ENCODE measurements at places on chromosomes 2 and 18.

DNA sequence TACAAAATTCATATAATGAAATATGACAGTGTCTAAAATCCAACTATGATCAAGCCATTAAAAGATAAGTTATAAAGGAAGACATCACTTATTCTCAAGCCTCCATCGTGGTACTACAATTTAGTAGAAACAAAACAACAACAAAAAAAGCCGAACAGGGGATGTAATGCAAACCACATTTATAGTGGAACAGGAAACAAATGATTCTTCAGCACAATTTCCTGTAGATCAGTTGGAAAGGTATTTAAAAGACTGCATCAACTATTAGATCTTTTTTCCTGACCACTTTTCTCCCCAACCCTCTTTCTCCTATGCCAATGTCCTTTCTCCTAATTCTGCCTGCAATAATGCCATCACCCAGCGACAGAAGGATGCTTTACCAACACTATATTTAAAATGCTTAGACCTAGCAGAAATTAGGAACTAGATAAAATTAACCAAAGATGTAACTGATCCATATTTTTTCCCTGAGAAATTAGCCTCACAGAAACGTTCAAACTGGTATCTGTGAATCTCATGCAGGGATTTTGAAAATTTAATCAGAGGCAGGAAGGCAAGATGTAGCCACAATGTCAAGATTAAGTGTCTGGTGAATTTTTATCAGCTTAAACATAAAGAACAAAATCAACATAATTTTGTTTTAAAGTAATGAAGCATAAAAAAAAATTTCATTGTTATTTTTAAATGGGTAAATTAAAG, 271.4 kb downstream of the TCF4 start:
- DNase-seq, result no peak

DNA sequence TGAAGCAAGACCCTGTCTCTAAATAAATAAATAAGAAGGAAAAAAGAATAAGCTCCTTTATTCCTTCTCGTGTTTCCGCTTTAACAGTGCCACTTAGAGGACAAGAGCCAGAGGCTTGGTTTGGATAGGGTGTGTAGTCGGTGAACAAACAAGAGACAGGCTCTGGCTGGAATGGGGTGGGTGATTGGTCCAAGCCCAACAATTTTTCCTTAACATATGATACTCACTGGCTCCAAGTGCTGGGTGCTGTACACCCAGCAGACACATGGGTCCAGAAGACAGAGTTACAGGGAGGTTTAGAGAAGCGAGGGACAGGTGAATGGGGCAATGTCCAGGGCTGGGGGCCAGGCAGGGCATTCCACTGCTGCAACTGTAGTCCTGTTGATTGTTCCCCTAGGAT, 77.8 kb downstream of the NCAPH start:
- DNase-seq, result no peak

- no peak for DNase-seq
Observed at GRCh38 chr2:9968553-9969497, 17.3 kb downstream of the GRHL1 start.

DNA sequence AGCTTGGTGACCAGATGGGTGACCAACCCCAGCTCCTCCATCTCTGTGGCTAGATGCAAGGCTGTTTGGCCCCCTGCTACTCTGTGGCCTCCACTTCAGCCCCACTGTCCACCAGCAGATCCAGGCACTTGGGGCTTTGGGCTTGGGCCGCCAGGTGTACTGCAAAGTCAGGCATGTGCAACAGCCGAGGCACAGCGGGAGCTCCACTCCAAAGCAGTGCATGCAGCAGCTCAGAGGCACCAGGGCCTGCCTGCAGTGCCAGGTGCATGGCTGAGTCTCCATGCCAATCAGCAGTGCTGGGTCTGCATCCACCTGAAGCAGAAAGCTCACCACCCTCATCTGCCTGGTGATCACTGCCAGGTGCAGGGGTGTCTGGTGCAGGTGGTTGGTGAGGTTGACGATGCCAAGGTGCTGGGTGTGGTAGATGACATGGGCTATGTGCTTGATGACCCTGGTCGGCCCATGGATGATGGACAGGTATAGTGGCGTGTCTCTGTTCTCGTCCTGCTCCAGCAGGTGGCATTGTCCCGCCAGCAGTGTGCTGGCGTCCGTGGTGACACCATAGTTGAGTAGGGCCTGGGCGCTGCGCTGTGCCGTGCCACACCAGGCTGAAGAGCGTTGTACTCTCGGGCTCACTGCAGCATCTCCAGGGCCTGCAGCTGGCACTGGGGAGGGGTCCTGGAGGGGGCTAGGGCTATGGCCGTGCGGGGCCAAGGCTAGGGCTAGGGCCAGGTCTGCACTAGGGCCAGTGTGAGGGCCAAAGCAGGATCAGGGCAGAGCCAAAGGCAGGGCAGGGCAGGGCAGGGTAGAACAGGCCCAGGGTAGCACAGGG, 1.0 kb upstream of the ANKRD62 start:
- peak; percentile 18 for DNase-seq

DNA sequence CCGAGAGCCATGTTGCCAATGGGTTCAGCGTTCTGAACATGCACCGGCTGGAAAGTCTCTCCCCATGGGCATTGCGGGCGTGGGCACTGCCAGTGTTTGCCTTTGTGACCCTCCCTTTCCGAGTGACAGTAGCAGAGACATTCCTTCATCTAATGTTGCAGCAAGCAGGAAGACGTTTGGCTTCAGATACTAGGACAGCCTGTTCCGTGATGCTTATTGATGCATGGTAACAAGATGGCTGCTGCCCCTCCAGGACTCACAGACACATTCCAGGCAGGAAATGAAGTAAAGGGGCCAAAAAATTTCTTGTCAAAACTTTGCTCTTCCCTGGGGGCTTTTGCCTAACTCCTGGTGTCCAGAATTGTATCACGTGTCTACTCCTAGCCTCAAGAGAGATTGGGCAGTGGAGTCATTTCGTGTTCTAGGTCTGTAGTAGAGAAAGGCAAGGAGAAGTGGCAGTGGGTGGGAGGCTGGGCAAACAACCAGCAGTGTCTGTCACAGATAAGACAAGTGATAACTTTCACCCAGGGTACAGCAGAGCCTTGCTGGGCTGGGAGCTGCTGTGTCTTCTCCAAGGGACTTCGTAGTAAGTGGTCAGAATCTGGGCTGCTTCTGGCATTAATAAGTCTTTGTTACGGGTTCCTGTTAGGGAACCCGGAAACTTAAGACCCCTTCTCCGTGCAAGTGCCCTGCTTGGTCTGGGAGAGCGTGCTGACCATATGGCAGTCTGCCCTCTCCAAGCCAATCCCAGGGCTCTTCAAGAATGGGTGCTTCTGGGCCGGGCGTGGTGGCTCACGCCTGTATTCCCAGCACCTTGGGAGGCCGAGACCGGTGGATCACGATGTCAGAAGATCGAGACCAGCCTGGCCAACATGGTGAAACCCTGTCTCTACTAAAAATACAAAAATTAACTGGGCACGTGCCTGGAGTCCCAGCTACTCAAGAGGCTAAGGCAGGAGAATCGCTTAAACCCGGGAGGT, 93.5 kb downstream of the TFCP2L1 start:
- no peak for DNase-seq

DNA sequence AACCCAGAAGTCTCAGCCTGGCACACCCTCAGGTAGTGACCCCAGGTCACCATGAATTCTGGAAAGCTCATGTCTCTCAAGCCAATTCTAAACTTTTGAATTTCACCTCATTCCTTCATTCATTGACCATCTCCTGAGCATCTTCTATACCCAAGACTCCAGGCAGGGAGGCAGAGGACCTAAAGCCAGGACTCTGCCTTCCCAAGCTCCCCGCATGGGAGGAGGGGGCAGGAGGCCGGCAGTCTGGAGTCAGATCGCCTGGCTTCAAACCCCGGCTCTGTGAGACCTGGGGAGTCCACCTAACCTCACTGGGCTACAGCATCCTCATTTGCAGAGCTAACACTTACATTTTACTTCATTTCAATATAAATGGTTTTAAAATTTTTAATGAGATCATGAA, 59.0 kb downstream of the SMAD7 start:
- DNase-seq, result no peak

GRCh38 chr2:189927823-189928222, 134.7 kb downstream of the MSTN start:
- DNase-seq, result no peak

DNA sequence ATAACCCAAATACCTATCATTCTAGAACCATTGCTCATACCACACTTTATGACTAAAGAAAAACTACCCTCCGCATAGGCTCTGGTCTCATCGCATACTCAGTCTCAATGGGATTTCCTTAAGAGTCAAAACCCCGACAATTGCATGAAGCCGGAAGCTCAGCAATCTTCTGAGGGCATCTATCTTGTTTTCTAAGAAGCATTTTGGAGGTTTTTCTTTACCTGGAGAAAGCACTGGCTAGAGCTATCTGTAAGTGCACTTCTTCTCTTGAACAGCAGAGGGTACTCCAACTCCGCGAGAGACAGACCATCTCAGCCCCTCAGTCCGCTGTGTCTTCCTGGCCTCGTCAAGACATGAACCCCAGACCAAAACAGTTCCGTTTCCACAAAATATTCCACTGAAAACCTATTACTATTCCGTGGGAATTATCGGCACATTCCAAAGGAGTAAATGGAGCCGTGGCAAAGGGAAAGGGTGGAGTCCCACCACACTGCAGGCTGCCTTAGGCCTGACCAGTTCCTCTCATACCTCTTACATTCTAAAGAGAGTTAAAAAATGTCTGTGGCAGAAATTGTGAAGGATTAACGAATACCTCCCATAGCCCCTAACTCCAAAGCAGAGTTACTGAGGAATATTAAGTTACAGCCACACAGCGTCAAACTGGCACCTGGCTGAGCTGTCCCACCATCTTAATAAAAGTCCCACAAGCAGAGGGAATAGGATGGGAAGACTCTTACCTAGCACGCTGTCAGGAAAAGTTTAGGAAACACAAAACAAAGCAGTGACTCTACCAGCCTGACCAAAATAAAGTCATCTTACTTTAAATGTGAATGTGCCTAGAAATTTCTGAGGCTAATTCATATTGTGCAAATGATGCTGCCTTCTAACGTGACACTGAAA, 325.6 kb upstream of the VRK2 start:
- DNase-seq, result no peak

DNA sequence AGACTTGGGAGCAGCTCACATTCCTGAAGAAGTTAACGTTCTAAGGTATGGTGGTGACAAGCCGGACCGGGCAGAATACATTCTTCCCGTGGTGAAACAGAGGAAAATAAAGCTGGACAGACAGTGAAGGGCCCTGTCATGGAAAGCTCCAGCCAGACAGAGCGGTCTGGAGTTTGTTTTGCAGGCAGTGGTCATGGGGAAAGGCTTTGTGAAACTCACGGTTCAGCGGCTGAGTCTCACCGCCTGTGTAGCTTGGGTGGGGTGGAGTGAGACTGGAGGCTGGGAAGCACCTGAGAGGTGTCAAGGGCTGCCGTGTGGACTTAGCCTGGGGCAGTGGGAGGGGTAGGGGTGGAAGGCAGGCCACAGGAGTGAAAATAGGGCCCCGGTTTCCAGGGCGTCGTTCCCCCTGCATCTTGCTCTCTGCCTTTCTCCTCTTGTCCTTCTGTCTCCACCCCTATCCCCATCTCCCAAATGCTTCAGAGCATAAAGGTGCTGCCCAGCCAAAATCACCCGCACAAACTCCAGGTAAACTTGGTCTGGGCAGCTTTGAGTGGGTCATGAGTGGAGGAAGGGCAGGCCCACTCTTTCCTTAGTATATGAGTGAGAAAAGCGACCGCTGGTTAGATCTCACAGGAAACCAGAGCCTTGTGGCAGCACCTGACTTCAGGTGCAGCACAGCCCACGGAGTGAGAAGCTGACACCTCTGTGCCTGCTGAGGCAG, 11.4 kb upstream of the SLC20A1 start:
- DNase-seq, result no peak

DNA sequence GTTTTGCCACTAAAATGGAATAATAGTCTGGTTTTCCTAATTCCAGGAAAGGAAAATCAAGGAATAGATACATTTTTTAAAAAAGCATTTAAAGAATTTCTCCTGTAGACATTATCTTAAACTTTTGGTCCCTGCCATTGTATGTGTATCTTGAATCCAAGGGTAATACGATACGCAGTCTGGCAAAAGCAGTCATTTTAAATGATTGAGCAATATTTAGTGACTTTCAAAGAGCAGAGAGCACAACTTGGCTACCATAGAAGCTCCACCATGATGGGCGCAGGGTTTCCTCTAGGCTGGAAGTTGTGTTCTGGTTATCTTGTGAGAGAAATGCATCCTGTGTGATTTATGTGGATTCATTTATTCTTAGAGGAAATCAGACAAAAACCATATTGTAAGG, 92.9 kb downstream of the NEDD4L start:
- no peak for DNase-seq

GRCh38 chr2:165251366-165251765, 12.2 kb downstream of the SCN2A start:
- DNase-seq, result no peak

DNA sequence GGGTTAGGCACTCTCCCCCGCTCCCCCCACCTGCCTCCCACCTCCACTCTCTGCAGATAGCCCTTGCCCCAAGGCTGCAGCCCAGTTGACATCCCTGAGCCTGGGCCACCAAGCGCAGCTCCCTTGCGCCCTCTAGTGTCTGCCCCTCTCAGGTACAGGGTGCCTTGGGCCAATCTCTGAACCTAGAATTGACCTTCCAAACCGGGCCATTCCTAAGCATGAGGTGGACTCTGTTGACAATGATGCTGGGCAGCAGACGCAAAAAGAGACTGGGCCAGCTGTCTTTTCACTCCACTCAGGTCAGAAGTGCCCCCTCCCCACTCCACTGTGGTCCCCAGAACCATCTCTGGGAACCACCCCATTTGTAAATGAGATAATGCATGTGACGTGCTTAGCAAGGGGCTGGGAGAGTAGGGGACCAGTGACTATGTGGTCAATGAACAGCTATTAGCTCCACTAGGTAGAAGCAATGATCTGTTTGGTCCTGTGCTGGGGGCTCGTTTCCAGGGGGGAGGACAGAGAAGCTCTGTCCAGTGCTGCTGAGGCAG, 43.3 kb upstream of the PLB1 start:
- DNase-seq, result peak; percentile 60

GRCh38 chr18:74268933-74269620, 22.7 kb downstream of the CYB5A start:
- DNase-seq, result no peak

DNA sequence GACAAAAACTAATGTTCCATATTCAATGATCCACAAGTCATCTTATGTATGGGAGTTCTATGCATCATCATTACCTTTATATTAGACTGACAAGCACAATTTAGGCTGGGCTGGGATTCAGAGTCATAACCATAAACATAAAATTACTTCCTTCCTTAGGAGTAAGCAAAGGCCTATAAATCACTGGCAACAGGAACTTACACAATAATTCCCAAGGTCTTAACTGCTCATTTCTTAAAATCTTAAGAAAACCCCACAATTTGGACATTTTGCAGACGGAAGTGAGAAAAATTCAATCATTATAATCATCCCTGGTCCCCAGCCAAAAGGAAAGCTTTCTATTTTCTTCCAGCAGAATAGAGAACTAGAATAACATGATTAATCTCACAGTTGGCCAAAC, 232.3 kb downstream of the DYM start:
- peak; percentile 61 for DNase-seq

DNA sequence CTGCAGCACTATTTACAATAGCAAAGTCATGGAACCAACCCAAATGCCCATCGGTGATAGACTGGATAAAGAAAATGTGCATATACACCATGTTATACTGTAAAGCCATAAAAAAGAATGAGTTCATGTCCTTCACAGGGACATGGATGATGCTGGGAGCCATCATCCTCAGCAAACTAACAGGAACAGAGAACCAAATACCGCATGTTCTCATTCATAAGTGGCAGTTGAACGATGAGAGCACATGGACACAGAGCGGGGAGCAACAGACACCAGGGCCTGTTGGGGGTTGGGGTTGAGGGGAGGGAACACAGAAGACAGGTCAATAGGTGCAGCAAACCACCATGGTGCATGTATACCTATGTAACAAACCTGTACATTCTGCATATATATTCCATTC, 33.5 kb downstream of the HNMT start:
- DNase-seq, result no peak

GRCh38 chr2:148917431-148917830, 42.4 kb downstream of the KIF5C start:
- DNase-seq, result no peak
